Fibroblast of skin of right quadriceps (primary cell): ENCODE measurements at places on chromosomes 5 and 9.
A peak's percentile ranks its signal among the peaks of the same experiment; 100 is the strongest.

DNA sequence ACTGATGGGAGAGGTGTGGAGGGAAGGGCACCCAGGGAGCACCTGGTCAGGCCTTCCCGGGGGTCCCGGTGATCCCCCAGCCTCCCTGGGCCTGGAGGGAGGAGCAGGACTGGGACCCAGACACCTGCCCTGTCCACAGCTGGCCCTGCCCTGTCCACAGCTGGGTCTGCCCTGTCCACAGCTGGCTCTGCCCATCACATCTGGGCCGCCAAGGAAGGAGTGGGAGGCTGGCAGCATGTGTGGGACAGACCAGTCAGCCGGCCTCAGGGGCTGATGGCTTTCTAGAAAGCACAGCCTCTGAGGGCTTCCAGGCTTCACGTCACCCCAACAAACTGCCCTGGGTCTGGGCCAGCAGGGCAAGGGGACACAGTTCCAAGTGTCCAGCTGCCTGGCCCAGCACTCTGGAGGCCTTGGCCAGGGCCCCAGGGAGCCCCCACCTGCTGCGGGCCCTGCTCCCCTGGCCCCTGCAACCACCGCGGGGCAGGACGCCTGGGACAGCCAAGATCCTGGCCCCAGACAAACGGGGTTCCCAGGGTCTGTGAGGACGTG, 12.2 kb downstream of the DNLZ start:
- DNase-seq, result no peak

- DNase-seq, result no peak
These were observed 2.1 kb downstream of the CCNO start for GRCh38 chr5:55231029-55231918.

DNA sequence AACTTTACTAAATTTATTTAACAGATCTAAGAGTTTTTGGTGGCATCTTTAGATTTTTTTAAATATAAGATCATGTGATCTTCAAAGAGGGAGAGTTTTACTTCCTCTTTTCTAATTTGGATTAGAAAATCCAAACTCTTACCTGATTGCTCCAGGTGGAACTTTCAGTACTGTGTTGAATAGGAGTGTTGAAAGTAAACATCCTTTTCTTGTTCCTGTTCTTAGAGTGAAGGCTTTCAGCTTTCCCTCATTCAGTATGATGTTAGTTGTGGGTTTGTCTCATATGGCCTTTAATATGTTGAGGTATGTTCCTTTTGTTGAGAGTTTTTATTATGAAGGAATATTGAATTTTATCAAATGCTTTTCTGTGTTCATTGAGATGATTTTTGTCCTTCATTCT, 650.0 kb upstream of the SGCD start:
- DNase-seq, result no peak

- no peak for DNase-seq
These were observed 55.2 kb upstream of the TMEM215 start for GRCh38 chr9:32728181-32728580.

- no peak for DNase-seq
These were observed 31.2 kb upstream of the AFAP1L1 start for GRCh38 chr5:149240354-149240998.

DNA sequence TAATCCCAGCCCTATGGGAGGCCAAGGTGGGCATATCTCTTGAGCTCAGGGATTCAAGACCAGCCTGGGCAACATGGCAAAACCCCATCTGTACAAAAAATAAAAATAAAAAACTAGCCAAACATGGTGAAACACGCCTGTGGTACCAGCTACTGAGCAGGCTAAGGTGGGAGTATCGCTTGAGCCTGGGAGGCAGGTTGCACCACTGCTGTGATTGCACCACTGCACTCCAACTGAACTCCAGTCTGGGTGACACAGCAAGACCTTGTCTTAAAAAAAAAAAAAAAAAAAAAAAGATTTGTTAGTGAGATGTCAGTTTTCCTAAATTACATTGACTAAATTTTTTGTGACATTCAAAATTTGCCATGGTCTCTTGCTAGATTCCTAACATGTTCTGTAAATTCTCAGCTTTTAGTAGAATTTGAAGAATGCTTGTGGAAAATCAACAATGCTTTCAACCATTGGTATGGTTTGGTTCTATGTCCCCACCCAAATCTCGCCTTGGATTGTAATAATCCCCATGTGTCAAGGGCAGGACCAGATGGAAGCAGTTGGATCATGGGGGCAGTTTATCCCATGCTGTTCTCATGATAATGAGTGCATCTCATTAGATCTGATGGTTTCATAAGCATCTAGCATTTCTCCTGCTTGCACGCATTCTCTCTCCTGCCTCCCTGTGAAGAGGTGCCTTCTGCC, 236.1 kb downstream of the ARRDC3 start:
- DNase-seq, result no peak

GRCh38 chr9:136940526-136941230, 3.9 kb downstream of the FBXW5 start:
- no peak for DNase-seq

DNA sequence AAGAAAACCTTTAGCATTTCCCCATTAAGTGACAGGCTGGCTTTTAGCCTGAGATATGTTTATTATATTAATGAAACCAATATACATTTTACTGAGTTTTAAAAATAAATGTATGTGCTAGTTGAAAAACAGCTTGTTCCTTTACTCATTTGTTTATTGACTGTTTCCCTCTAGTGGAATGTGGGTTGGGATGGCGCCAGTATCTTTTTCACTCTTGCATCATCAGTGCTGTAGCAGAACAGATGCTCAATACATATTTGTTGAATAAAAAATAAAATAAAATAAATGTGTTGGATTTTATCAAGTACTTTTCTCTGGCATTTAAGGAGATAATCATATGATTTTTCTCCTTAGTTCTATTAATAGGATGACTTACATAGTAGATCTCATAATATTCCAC, 43.0 kb downstream of the FSTL4 start:
- DNase-seq, result no peak

DNA sequence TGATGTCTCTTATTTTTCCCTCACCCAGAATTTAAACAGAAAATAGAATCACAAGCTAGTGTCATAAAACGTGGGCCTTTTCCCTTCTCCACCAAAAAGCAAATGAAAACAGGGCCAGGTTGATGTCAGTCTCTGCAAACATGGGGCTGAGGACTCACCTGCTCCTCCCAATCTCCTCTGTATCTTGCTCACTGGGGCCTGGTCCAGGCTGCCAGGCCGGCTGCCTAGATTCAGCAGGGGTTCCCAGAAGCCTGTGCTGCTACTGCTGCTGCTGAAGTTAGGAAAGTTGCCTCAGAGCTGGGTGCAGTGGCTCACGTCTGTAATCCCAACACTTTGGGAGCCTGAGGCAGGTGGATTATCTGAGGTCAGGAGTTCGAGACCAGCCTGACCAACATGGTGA, 84.3 kb downstream of the PCDH1 start:
- DNase-seq, result no peak

DNA sequence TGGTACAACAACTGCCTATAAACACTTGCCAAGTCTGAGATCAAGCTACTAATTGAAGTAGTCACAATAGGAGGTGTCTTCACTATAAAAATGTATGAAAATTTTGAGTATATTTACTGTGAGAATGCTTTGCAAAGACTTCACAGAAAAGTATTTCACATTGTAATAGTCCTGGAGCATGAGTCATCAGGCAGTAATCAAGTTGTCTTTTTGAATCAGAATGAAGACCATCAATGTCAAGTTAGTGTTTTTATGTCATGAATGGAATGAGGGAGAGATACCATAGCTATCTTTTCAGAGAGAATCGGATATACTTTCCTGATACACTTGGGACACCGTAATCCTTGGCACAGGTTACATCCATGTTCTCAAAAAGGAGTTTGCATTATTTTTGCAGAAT, 466.9 kb upstream of the ARRDC3 start:
- DNase-seq, result peak; percentile 65

GRCh38 chr9:137664676-137665075, 45.9 kb downstream of the EHMT1 start:
- DNase-seq, result no peak

GRCh38 chr5:82802954-82803353, 274.2 kb downstream of the TMEM167A start:
- DNase-seq, result no peak

GRCh38 chr9:78189461-78189860, 46.4 kb upstream of the CEP78 start:
- DNase-seq, result no peak

- no peak for DNase-seq
These were observed 11.0 kb upstream of the TRAF1 start for GRCh38 chr9:120937596-120937995.

GRCh38 chr5:32630867-32631491, 45.6 kb downstream of the SUB1 start:
- DNase-seq, result no peak

- DNase-seq, result no peak
These were observed 629.7 kb upstream of the SGCD start for GRCh38 chr5:155697236-155697635.

DNA sequence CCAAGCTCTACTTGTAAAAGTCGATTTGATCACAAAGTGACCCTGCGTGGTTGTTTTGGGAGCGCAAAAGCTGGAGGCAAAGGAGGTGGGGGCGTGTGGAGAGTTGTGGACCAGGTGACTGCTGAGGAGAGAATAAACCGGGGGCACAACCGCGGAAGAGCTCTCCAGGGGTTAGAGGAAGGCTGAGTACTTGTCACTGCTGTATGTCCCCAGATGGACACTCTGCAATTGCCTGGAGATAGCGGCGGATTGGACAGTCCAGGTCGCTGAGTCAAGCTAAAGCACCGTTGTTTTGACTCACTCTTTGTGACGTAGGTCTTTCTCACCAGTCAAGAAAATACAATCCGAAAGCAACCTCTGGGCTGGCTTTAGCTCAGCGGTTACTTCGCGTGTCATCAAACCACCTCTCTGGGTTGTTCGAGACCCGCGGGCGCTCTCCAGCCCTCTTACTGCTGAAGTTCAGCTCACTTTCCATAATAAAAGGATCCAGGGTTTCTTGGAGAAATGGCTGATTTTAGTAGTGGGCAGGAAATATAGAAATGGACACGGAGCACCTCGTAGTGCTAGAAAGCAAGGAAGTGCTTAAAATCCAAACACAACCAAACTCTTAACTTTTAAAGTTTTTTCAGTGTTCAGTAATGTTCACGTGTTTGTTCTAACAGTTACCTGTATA, 25.7 kb downstream of the ZMAT2 start:
- peak; percentile 91 for DNase-seq

- DNase-seq, result peak; percentile 43
These were observed 1.8 kb upstream of the ENTPD2 start for GRCh38 chr9:137055385-137056364.

- DNase-seq, result peak; percentile 76
These were observed 53.7 kb upstream of the TEX48 start for GRCh38 chr9:114735704-114736103.

GRCh38 chr9:122122903-122123632, 30.0 kb upstream of the TTLL11 start:
- peak; percentile 57 for DNase-seq

DNA sequence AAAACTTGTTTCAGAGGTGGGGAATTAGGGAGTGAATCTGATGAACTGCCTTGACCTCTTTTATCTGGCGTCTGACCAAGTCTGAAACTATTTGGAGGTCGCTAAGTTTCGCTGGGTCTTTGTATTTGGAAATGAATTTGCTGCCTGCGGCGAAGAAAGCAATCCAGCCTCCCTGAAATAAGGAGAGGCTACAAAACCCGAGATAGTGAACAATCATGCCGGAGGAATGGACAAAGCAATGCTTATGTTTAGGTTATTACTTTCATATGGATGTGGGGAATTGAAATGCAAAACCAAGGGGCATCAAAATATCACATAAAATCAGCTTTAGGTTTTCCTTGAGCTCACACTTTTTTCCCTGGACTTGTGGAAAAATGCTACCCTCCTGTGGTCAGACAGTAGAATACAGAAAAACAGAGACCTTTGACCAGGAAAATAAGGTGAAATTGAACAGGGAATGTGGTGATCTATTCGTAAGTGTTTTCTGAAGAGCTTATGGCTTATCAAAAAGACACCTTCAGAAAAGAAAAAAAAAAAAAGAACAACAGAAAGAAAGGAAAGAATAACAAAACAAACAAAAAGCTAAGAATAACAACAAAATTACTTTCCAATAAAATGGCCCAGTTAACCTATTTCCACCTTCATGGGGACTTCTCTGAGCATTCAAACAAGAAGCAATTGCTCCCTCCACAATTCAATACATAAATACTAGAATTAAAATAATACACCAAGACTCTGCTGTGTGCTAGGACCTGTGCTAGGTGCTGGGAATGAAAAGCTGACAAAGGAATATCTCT, 68.6 kb upstream of the DPYSL3 start:
- DNase-seq, result peak; percentile 61

DNA sequence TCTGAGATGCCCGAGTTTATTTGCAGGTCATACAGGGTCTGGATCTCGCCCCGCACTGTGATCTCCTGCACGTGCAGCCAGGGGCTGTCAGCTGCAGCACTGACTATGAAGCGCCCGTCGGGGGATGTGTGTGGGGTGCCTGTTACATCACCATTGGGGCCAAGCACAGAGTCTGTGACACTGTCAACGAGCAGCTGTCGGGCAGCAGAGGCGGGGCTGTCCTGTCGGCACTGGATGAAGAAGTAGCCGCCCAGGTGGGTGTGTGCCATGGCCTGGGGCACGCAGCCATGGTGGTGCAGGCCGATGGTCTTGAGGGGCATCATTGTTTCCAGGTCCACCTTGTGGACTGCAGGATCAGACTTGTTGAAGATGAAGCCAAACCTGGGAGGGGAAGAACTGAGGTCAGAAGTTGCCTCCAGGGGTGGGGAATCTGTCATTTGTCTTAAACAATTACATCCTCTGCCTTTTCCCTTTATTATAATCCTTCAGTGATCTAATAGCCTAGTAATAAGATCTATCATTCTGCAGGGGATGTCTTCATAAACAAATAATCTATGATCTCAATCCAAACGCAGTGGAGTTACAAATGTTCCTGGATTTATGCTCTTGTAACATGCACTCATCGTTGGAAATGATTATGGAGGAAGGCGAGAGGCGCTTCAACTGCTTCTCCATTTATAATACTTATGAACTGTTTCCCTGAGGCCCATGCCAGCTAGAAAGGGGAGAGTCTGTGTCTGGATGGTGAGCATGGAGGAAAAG, 147.8 kb downstream of the HSPA4 start:
- DNase-seq, result no peak

- no peak for DNase-seq
These were observed 453 bp upstream of the CCL28 start for GRCh38 chr5:43412644-43413043.

- DNase-seq, result no peak
These were observed 160.9 kb downstream of the AUH start for GRCh38 chr9:91200692-91201336.

DNA sequence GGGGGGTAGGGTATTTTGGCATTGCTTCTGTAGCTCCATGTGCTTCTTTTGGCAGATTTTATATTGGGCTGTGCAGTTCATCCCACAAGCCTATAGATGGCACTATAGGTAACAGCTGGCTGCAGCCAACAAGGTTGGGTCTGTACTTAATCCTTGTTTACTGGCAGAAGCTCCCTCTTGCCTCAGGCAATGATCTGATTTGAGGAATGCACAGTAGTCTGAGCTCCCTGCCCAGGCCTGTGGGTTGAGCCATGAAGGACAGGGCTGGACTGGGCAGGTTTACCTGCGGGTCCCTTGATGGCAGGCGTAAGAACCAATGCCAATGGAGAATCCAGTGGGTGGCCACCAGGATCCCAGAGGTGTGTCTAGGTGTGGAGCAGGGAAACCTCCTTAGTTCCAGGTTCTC, 11.7 kb upstream of the OR1J2 start:
- peak; percentile 13 for DNase-seq
